ENCODE measurements at places on chromosomes 4 and X. TPM values are rescaled to one million over a fixed set of nuclear protein-coding genes. Genes with fewer than 3 reads are reported as not detected.
A peak's percentile ranks its signal among the peaks of the same experiment; 100 is the strongest.

- DNase-seq: no peak
Observed at GRCh38 chr4:94208266-94208665, 601 bp downstream of the SMARCAD1 start.

DNA sequence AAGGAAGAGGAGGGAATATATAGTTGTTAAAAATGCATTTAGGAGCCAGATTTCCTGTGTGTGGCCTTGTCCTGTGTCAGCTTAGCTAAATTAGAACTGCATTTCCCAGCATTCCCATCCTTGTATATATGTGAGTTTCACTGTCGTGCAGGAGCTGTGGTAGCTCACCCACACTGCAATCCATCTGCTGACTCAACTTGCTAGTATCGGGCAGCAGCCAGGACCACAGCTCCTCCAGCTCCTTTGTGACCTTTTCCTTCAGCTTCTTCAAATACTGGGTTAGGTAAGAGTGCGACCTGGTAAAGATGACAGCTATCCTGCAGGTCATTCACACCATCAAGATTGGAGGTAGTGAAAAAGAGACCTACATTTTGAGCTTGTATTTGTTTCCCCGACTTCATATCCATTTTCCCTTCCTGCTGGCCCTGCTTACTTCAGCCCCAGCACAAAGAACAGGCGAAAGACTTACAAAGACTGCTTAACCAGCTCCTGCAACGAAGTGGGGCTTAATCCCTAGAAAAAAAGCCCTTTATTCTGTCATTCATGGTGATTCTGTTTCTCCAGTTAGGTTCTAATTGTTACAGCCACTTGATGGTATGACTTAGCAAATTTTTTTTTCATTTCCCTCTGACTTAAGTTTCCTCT lies 11.4 kb downstream of the ASIC5 start:
- no peak for DNase-seq

- DNase-seq: no peak
Observed at GRCh38 chrX:68898598-68898997, 69.8 kb downstream of the EFNB1 start.

GRCh38 chrX:39418731-39419638 lies 617.7 kb downstream of the MID1IP1 start:
- DNase-seq: no peak

GRCh38 chr4:154329268-154329868 lies 162.2 kb downstream of the DCHS2 start:
- DNase-seq: no peak

DNA sequence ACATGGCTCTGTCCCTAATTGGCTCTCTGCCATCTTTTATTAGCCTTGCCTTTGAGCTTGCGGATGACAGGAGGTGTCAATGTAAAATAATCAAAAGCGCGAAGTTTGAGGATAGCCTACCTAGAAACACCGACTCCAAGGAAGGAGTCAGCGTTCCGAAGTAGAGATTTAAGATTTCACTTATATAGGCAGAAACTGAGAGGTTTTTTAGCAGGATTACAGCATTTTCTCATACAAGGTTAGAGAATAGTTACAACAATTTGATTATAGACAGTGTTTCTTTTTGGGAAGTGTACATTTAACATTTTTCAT lies 499 bp upstream of the NFXL1 start:
- DNase-seq: no peak

DNA sequence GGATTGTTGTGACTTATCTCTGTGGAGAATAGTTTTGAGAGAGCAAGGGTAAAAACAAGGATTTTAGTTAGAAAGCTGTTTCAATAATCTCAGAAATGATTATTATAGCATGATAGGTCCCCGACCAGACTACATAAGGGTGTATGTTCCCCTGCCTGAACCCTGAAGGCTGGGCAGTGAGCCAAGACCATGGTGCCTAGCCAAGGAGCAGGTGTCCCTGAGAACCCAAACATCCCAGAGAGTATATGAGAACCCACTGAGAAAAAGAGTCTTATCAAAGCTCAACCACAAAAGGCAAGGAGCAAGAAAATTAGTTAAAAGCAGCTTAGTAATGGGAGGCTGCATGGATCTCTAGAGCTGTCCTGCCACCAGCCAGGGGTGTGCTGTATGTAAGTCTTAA lies 94.9 kb upstream of the UNC5C start:
- no peak for DNase-seq

DNA sequence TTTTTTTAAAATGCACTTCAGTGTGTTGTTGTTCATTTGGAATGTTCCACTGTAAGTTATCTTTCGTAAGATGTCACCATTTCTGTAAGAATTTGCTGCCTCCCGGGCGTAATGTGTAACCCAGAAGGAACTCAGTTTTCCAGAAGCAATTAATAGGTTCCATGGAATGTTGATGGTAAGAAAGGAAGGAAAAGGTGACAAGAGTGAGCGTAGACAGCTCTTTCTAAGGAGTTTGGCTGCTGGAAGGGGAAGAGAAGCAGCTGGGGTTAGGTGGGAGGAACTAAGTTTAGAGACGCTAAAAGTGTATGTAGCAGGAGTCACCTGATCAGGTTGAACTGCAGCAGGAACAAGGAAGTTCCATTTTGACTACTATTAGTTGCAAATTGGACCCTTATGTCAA lies 35.9 kb downstream of the PNMA5 start:
- DNase-seq: no peak

- DNase-seq: no peak
Observed at GRCh38 chr4:100493756-100494155, 24.1 kb downstream of the EMCN start.

DNA sequence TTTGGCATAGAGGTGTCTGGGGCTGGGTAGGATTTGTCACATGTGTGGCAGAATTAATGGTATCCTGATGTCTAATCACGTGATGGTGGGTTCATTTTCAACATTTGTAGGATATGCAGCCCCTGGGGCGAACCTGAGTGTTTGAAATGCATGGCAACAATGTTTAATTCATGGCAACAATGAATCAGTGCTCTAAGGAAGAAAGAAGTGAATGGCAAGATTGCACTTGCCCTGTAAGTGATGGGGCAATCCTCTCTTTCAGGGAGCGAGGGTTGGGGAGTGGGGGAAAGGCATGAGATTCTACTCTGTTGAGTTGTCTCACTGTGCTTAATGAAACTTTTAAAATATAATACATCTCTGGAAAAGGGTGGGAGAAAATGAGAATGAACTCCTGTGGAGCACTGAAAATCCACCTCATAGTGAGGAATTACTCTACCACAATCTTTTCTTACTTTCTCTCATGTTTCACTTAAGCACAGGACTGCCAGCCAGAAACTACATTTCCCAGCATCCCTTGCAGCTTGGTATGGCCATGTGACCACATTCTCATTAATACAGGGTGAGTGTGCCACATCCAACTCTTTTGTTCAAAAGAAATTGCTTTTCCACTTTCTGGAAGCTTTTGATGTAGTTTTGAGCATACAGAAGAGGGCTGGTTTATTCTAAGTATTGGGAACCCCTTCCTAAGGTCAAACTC lies 64.0 kb upstream of the PGM2 start:
- peak; percentile 48 for DNase-seq

DNA sequence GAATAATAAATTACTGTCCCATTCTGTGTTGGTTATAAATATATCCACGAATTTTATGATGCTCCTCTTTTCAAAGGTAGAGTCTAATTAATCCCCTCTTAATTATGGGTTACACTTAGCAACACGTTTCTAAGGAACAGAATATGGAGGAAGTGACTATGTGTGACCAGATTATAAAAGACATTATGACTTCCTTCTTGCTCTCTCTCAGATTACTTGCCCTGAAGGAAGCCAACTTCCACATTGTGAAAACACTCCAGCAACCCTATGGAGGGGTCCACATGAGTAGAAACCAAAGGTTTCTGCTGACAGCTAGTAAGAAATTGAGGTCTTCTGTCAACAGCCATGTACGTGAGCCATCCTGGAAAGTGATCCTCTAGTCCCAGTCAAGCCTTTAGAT lies 59.3 kb downstream of the WDFY3 start:
- no peak for DNase-seq

DNA sequence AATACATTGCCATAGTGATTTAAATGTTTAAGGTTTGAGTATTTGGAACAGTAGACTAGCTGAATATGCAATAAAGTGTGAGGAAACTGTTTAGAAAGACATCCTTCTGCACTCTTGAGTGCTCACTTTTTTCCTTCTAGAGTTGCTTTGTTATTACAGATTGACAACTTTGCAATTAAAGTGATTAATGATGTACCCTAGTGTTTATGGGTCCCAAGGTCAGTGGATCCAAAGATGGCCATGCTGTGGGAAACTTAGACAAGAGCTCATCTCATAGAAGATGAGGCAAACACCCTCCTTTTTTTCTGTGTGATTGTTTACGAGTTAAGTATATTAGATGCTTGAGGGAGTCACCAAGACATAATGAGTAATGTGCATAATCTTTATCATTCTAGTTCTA lies 118.8 kb downstream of the PDLIM5 start:
- no peak for DNase-seq

DNA sequence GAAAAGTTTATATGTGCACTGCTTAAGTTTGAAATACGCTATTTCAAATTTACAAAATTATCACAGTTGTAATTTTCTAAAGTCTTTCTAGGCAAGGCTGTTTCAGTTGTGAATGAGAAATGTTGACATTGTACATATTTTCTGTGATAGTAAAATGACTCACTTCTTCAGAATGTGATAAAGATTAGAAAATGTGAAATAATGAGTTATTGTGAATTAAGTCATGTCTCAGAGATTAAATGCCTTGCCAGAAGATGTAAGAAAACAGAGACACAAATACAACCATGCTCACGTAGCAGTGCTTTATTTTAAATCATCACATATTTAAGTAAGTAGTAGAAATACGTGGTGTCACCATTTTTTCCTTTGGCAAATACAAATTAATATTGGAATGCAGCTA lies 768 bp downstream of the CLCN4 start:
- DNase-seq: no peak

GRCh38 chrX:107502316-107502715 lies 52.9 kb downstream of the FRMPD3 start:
- DNase-seq: no peak

GRCh38 chr4:17027495-17027894 lies 129.1 kb upstream of the LDB2 start:
- DNase-seq: no peak

DNA sequence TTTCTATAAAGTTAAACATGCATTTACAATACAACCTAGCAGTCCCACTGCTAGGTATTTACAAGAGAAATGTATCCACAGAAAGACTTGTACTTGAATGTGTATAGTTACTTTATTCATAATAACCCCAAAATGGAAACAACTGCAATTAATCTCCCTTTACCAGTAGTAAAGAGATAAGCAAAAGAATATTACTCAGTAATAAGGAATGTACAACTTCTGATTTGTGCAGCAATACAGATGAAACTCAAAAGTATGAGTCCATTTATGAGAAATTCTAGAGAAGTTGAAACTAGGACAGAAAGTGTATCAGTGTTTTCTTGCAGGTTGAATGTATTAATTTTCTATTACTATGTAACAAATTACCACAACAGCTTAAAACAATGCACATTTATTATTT lies 15.2 kb downstream of the USP53 start:
- no peak for DNase-seq

DNA sequence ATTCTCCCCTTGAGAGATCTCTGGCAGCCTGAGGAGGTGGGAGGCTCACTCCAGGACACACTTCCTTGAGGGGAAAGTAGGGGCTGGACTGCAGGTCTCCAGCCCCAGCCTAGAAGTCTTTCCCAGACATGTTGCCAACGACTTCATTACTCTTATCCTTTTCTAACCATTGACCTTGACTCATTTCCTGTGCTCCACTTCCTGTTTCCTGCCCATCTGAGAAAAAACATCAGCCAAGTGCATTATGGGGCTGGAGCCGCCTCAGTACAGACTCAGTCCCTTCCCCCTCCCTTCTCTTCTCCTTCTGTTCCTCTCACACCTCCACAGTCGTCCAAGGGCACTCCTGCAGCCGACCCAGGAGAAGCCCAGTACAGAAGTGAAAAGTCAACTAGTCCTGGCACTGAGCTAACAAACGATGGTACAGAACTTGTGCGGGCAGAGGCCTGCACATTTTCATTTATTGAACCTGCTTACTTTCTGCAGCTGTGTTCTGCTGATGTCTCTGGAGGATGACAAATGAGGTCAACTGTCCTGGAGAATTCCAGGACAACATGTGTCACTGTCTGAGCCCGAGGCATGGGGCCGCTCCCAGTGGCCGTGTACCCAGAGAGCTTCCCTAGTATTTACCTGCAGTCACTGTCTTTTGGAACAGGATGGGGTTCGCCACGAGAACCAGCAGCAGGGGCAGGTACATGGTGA lies 20.1 kb downstream of the GPR143 start:
- DNase-seq: no peak

DNA sequence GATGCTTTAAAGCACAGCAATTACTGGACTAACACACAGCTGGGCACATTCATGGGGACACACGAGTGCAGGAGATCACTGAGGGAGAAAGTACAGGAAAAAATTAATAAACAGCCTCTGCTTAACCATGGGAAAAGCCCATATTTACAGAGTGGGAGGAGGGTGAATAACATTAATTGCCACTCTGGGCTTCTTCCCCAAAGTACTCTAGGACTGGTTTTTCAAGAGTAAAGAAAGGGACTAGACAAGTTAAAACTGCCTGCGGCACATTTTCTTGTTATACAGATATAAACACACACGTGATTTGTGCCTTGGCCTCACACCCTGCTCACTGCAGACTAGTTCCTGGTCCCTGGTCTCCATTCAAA lies 179.7 kb upstream of the TET2 start:
- DNase-seq: peak; percentile 76

- no peak for DNase-seq
Observed at GRCh38 chr4:138204507-138204906, 37.6 kb downstream of the SLC7A11 start.

DNA sequence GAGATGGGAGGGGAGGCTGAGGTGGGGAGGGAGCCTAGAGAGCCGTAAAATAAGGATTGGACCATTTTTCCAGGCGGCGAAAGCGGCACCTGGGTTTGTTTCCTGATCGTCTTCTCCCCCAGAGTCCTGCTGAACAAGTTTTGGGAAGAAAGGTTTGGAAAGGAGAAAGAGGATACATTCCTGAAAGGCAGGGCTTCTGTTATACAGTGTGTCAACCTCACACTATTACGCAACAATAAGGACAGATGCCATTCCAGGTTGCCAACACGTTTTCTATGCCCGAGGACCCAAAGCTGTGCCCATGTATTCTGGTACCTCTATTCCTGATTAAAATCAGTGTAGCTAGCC lies 658 bp downstream of the SCOC start:
- DNase-seq: no peak

- DNase-seq: no peak
Observed at GRCh38 chr4:124277691-124278090, 434.8 kb downstream of the ANKRD50 start.

- no peak for DNase-seq
Observed at GRCh38 chr4:136935871-136936270, 596.4 kb downstream of the PCDH18 start.

- DNase-seq: no peak
Observed at GRCh38 chr4:41538017-41538733, at the start of gene LIMCH1. Gene LIMCH1 (plus strand): TSS chr4:41538157. CDS start chr4:41605996, 67,839 bp downstream.

GRCh38 chrX:42837101-42837726 lies 59.3 kb upstream of the PPP1R2C start:
- no peak for DNase-seq

RAB9B gene
- total RNA-seq: 0.46 TPM

ZFP92 gene
- total RNA-seq: 5.1 TPM

CXCL13 gene
- 4.7 TPM for total RNA-seq

HSFX3 gene
- not detected for total RNA-seq

GABRQ gene
- total RNA-seq: not detected
